Thymus (tissue), 14 donors: ENCODE measurements at places on chromosomes 5 and 9.

- peak; percentile 70 for DNase-seq
Measured at GRCh38 chr9:32378993-32379729, 5.3 kb upstream of the ACO1 start.

DNA sequence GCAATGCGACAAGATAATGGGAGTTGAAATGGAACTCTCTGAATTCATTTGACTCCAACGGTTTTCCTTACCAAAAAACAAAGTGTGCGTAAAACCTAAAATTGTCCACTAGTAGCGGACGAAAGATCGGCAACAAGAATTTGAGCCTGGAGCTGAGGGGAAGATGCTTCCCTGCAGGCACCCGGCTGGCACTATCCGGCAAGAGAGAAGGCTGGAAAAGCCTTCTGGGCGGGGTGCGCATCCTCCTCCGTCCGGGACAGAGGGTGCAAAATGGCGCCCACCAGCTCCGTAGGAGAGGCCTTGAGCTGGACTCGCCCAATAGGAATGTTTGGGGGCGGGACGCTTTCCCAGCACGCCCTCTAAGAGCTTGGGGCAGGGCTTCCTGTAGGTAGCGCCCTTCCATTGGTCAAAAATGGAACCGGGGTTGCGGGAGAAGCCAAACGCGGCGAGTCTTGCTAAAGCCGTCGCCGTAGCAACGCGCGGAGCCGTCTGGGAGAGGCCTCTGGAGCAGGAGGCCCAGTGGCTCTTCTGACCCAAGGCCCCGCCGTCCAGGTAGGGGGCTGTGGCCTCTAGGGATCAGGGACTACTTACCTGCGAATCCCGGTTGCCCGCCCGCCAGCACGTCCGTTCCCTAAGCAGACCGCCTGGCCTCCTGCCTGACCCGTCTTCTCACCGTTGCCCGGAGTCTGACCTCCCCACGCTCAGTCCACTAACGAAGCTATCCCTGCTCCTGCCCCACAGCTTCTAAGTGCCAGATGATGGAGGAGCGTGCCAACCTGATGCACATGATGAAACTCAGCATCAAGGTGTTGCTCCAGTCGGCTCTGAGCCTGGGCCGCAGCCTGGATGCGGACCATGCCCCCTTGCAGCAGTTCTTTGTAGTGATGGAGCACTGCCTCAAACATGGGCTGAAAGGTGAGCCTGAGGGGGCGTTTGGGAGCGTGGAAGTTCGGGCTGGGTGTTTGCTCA lies 9.2 kb downstream of the RUFY1 start:
- DNase-seq, result peak; percentile 93

DNA sequence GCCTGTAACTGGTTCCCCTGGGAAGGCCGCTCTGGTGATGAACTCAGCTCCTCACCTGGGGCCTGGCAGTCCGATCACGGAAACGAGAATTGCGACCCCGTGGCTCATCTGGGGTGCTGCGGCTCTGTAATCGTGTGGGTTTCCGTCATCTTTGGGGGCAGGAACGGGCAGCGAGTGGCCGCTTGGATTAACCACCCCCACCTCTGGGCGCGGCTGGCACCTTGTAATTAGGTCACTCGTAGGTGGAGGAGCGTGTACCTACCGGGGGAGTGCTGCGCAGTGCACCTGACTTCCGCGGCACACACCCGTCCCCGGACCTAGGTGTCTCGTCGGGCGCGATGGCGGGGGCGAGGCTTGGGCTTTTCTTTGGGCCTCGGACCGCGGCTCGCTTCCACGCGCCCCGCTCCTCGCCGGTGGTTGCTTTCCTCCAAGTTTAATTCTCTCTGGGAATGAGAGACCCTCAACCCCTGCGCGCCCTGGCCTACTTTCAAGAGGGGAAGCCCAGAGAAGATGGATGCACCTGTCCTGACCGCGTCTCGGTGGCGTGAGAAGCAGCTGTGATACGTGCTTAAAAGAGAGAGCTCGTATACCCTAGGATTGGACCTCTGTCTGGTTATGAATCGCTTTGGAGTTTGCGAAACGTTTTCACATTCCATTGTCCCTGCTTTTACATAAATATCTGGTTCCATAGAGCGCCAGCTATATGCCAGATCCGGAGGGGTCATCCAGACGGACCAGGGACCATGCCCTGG lies 744 bp upstream of the PPP2CA start:
- no peak for DNase-seq

DNA sequence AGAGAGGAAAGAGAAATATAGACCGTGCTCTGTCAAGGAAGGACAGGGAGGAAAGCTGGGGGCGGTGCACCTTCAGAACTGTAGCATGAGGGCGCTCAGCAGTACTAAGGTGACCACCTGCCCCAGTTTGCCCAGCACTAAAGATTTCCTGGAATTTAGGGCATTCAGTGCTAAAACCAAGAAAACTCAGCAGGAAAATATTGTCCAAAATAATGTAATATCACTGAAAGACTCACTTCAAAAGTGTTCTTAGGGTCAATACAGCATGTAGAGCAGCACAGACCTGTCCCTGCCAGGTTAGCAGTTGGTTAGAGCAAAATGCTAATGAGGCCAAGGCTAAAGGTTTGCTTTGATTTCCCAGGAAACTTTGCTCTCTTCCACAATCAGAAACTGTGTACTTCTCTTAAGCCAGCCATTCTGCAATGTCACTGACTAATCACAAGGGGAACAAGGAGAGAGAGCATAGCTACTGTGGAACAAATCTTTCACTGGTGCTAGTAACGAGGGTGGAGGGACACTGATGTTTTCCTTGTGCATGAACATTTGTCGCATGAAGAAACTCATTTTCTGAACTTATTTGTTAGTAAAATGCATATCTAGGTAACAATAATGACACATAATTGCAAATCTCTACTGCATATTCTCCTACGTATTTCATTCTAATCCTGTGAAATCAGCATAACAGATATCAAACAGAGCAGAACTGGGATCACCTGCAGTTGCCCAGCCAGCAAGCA lies 53.0 kb upstream of the GRAMD2B start:
- no peak for DNase-seq

DNA sequence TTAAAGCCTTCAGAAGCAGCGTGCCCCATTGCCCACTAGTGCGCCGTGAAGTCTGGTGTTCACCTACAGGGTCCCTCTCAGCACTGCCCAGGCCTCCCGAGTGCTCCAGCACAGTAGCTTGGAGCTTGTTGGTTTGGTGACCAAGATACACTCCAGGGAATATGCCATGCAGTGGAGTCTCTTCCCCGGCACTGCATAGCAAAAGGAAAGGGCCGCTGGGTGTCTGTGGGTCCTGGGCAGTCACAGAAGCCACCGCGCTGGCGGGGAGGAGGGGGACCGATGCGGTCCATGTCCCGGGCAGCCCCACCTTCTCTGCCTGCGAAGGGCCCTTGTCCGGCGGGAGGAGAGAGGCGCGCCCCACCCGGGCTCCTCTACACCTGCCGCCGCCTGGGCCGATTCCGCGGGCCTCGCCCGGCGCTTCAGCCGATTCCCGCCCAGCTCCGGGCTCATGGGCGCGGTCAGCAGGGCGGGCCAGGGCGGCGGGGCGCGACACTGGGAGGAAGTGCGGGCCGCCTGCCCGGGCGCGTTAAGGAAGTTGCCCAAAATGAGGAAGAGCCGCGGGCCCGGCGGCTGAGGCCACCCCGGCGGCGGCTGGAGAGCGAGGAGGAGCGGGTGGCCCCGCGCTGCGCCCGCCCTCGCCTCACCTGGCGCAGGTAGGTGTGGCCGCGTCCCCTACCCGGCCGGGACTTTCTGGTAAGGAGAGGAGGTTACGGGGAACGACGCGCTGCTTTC lies at the start of gene SYK:
SYK (plus strand) TSS at position 579 of the 732 bp plus-strand sequence. CDS start 42,080 bp downstream, outside the sequence.
- no peak for DNase-seq

DNA sequence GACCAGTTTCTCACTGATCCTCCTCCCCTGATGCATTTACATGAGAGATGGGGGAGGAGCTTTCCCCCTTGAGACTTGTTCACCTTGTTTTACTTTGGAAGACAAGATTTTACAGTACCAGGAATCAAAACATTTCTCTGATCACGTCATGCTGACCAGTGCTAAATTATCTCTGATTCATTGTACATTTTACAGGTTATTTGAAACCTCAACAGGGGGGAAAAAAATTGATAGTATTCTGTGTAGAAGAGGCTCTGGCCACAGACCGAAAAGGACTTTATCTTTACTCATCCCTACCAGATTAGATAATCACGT lies 133.9 kb downstream of the GRIA1 start:
- DNase-seq, result no peak

DNA sequence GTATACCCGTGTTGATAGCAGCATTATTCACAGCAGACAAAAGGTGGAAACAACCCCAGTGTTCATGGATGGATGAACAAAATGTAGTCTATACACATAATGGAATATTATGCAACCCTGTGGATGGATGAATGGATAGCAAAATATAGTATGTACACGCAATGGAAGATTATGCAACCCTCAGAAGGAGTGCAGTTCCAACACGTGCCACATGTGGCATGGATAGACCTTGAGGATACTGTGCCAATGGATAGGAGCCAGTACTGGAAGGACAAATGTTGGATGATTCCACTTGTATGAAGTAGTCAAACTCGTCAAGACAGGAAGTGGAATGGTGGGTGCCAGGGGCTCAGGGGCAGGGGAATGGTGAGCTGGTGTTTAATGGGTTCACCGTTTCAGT lies 44.9 kb downstream of the PLEKHG4B start:
- DNase-seq, result no peak

DNA sequence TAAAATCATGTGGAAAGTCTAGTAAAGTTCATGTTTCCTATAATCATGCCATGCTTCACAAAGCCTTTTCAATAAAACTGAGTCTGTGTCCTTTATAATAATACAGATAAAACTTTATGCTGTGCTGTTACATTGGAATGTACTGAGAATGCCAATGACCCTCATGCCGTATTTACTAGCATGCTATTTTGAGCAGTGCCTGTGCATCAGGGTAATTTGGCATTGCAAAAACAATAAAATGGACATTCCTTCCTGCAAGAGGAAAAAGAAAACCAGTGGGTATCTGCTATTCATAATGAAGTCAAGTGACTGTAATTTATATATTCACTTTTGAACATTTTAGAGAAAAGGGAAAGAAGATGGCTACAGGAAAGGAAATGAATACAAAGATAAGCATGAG lies 159.0 kb downstream of the PBX3 start:
- DNase-seq, result no peak

DNA sequence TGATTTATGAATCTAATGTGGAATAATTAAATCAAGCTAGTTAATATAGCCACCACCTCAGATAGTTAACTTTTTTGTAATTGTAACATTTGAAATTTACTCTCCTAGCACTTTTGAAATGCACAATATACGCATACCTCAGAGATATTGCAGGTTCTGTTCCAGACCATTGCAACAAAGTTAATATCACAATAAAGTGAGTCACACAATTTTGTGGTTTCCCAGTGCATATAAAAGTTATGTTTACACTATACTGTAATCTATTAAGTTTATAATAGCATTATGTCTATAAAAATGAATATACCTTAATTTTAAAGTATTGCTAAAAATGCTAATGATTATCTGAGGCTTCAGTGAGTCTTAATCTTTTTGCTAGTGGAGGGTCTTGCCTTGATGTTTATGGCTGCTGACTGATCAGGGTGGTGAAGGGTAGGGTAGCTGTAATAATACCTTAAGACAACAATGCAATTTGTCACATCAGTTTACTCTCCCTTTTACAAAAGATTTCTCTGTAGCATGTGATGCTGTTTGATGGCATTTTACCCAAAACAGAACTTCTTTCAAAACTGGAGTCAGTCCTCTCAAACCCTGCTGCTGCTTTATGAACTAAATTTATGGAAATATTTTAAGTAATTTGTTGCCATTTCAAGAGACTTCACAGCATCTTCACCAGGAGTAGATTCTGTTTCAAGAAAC lies 235.1 kb upstream of the ADAMTSL1 start:
- no peak for DNase-seq

- DNase-seq, result no peak
Measured at GRCh38 chr9:38126730-38127129, 57.7 kb upstream of the SHB start.

GRCh38 chr5:132222649-132223038 lies 5.0 kb downstream of the P4HA2 start:
- no peak for DNase-seq

DNA sequence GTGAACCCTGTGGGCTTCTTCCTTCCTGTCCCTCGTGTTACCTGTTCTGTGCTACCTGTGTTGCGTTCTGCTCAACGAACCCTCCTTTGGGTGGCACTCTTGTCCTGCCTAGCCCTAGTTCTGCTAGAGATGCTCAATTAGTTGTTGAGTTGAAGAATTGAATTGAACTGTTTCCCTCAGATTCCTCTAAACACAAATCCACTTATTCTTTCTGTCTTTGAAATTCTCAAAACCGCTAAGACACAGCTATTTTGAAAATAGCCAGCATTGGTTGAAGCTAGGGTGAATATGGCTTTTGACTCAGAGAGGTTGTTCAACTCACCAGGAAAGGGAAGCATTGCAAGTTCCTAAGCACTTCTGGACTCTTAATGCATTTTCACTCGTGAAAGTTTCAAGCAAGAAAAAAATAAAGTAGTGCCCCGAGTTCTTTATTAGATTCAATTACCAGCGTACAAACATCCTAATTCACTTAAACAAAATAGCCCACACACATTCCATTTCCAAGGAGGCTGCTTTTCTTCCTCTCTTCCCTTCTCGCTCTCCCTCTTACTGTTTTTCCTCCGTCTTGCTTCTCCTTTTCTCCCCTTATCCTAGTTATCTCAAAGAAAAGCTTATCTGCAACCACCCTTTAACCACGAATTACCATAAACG lies 642 bp upstream of the ITGA1 start:
- no peak for DNase-seq

- DNase-seq, result no peak
Measured at GRCh38 chr5:171867786-171868185, 82.2 kb downstream of the SMIM23 start.

GRCh38 chr5:160377651-160378050 lies 7.2 kb upstream of the C1QTNF2 start:
- DNase-seq, result no peak

DNA sequence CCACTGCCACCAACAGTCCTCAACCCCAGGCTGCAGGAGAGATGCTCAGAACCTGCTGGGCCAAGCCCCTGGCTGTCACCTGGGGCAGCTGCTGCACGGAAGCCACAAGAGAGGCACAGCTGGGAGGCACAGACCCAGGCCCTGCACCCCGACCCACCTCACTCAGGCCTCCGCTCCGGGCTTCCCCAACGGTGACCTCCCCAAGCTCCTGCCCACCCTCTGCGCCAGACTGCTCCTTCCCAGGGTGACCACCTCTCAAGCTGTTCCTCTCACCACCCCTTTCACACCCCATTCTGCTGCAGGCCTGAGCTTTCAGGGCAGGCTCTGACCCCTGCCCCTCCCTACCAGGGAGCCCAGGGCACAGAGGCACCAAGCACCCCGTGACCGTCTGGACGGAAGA lies 33.0 kb downstream of the VAV2 start:
- no peak for DNase-seq

DNA sequence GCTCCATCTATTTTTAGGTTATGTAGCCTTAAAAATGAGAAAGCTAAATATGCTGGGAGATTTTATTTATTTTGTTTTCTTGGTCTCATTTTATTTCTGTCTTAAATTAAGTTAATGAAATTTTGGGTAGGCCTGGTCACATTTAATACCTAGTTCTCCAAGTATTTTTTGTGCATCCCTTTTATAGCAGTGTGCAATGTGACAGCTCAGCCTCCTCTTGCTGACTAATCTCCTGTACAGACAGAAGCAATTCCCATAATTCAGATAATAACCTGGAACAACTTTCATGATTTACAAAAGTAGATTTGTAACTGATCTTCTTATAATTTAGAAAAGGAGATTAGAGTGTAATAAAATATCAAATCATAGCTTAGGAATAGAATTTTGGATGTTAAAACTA lies 403.9 kb downstream of the ADGRV1 start:
- no peak for DNase-seq

- DNase-seq, result no peak
Measured at GRCh38 chr9:115964710-115965347, 188.8 kb upstream of the PAPPA start.
